ENCODE measurements at places on chromosomes 2 and 18. TPM values are rescaled to one million over a fixed set of nuclear protein-coding genes. Genes with fewer than 3 reads are reported as not detected.

Gene ITPRIPL1
- total RNA-seq: not detected

Gene RAX
- not detected for total RNA-seq

Gene PHOSPHO2
- 3.1 TPM for total RNA-seq

Gene KCNG2
- not detected for total RNA-seq

Gene C1D
- total RNA-seq: 36.0 TPM

Gene CCDC85A
- total RNA-seq: 0.11 TPM

Gene CNGA3
- total RNA-seq: not detected

Gene GREB1
- 3.2 TPM for total RNA-seq

Gene ZNF804A
- total RNA-seq: not detected

Gene KLHL41
- 0.20 TPM for total RNA-seq

Gene FSIP2
- not detected for total RNA-seq

Gene CCBE1
- total RNA-seq: 5.8 TPM

Gene FIGN
- total RNA-seq: 3.3 TPM

Gene GREB1L
- 2.2 TPM for total RNA-seq

Gene PSMA8
- not detected for total RNA-seq

Gene NMUR1
- total RNA-seq: not detected

Gene ASNSD1
- total RNA-seq: 42.4 TPM

Gene DSG1
- total RNA-seq: not detected

Gene DSC2
- total RNA-seq: 1.5 TPM

Gene KLHL30
- 0.11 TPM for total RNA-seq

Gene FZD7
- total RNA-seq: 7.0 TPM

Gene SLC14A1
- not detected for total RNA-seq

Gene SERPINB3
- total RNA-seq: 0.11 TPM

Gene SLC16A14
- total RNA-seq: 1.4 TPM

Gene CYP27C1
- 5.3 TPM for total RNA-seq

Gene ANKRD62
- not detected for total RNA-seq

Data from A549 treated with DMSO at 1 μM for 4 hours (cell line).